ENCODE measurements at places on chromosomes 7 and 10.

DNA sequence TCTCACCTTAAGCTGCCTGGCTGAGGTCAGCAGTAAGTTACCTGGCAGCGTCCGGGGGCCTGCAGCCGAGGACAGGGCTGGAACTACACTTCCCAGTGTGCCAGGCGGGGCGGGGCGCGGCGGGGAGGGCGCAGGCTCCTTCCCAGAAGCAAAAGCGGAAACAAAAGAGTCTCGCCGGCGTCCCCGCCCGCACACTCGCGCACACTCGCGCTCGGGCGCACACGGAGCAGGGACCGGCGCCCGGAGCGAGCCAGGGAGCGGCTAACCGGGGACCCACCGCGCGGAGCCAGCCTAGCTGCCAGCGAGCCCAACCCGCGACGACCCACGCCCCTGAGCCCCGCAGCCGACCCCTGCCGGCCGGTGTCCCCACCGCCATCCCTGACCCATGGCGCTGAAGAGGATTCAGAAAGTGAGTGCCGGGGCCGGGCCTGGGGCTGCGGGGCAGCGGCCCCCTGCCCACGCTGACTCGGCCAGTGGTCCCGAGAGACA, at the start of gene UBE2D1:
UBE2D1 (plus strand) TSS at position 190 of the 489 bp plus-strand sequence; CDS start at position 386, 196 bp downstream.
- DNase-seq = peak; percentile 81

DNA sequence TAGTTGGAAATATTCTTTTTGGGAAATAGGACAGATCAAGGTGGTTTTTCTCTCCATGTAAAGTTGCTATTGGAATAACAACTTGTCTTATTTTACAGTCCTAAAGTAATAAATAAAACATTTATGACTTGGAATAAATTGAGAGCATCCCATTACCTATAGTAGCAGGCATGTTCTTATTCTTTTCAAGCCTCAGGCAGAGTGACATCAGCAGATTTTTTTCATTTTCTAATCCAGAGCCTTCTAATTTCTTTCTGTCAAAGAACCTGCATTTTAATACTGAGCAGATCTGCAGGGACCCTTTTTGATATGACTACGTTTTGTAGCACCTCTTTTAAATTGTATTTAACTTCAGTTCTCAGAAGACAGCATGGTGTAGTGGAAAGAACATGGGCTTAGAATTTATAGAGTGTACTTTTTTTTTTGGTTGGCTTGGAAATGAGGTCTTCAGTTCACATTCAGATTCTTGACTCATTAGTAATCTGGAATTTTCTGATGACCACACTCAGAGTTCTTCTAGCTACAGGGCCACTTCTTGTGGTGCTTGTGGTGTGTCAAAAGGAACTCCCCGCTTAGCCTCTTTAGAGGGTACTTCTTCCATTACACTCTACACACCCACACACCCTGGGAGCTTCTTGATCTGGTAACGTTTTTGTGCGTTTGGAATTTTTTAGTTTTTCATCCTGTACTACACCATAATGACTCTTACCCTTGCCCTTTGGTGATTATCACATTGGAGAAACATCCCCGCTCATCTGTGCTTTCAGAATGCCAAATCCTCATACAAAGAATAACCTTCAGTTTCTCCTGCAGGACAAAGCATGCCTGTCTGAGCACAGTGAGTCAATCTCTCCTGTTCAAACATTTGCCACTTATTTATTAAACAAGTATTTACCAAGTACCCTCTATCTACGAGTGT, 34.6 kb downstream of the AGK start:
- no peak for DNase-seq

GRCh38 chr10:110837418-110838171, 34.1 kb upstream of the PDCD4 start:
- DNase-seq = peak; percentile 79

- DNase-seq = no peak
Observed at GRCh38 chr7:31145339-31145738, 93.2 kb downstream of the ADCYAP1R1 start.

GRCh38 chr10:61847087-61847486, 54.4 kb upstream of the ARID5B start:
- no peak for DNase-seq

Data from umbilical cord (tissue), 2 donors.